ENCODE measurements at places on chromosomes 2 and 18.

DNA sequence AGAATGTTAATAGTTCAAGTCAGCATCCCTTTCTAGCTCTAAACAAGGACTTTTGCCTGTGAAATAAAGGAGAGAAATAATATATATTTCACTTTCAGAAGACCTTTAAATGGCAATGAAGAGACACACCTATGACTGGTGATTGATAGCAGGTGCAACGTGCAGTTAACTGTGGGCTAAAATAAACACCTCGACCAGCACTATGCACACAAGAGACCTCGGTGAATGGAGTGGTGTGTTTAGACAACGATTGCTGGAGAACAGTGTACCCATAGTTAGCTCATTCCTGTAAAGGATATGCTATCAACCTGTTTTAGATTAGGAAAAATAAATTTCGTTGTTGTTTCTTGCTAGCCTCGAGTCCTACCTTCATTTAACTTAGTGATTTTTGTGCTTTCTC is 143.4 kb downstream of the NR4A2 start:
- DNase-seq: no peak

DNA sequence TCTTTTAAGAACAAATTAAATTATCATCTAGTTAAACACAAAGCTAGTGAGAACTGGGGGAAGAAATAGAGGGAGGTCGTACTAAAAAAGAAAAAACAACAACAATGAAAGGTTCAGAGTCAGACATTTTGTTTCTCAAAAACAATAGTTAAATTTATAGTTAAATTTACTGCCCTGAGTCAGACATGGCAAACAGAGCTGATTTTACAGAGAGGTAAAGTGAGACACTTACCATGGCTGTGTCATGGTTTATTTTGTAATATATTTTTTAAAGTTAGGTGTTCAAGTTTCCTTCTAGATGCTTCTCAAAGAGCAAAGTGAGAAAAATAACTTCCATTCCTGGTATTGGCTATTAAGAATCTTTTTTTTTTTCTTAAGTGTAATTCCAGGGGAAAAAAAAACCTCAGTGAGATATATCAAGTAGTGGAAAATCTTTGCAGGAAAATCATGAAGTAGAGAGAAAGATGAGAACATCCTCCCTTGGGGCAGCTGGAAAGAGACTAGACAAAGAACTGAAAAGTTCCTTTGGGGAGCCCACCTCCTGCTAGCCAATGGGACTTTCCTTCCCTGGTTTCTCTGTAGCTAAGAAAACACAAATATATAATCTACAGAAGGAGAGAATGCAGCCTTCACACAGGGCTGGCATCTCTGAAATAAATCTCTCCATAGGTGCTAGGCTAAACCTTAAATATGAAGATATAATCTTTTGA is 12.3 kb downstream of the KLF7 start:
- DNase-seq: no peak

- no peak for DNase-seq
Measured at GRCh38 chr2:3078684-3079083, 298.9 kb downstream of the EIPR1 start.

DNA sequence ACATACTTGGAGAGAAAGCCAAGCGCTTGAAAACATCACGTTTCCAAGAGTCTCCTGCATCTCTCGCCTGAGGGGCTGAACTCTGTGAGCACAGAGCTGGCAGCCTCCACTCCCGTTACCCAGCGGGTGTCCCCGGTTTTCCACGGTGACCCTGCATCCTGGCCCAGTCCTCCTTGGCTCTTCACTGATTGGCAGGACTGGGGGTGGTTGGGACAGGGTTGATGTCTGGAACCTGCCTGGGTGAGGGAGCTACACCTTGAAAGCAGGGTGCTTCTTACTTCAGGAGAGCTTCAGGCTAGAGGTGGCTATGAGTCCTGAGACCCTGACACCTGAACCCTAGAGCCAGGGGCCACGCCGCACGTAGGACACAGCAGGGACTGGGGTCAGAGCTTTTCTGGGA is 234.1 kb downstream of the DYSF start:
- DNase-seq: no peak

- DNase-seq: no peak
Measured at GRCh38 chr2:177556153-177556552, 163.6 kb downstream of the AGPS start.

DNA sequence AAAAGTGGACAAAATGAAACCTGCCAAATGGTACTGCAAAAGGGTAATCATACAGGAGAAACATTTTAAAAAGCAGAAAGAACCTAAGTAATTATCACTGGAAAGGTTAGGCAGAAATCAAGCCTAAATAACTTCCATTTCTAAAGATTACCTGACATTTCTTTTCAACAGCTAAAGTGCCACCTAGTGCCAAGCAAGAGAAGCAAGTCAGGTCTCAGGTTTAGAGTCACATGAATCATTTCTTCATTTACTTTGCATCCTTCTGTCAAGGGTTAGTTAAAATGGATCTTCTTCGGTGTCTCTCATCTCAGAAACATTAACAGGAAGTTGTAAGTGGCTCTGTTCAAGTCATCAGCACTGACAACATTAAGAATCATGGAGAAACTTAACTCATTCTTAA is 90.3 kb downstream of the AKAIN1 start:
- no peak for DNase-seq

- DNase-seq: no peak
Measured at GRCh38 chr2:20917719-20918572, 95.0 kb upstream of the LDAH start.

GRCh38 chr2:23684395-23685176 is 242.3 kb downstream of the ATAD2B start:
- no peak for DNase-seq

GRCh38 chr18:32093102-32093511 is 1.4 kb downstream of the RNF138 start:
- DNase-seq: peak; percentile 60

GRCh38 chr2:100655936-100656534 is 93.2 kb downstream of the PDCL3 start:
- no peak for DNase-seq

- DNase-seq: no peak
Measured at GRCh38 chr2:240593026-240593702, 6.6 kb downstream of the CAPN10 start.

DNA sequence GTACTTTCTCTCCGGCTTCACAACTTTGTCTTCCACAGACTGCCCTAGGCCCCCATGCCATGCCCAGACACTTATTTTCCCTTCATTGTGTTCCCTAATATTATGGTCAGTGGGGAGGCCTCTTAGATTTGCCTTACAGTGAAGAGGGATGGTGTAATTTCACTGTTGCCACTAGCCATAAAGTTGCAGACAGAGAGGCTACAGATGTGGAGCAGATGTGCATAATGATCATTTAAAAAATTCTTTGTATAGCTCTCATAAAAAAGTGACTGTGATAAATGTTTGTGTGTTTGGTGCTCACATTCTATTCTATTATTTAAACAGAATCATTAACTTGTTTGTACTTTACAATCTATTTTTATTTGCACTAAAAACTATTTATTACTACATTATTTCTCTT is 67.5 kb upstream of the FN1 start:
- no peak for DNase-seq

DNA sequence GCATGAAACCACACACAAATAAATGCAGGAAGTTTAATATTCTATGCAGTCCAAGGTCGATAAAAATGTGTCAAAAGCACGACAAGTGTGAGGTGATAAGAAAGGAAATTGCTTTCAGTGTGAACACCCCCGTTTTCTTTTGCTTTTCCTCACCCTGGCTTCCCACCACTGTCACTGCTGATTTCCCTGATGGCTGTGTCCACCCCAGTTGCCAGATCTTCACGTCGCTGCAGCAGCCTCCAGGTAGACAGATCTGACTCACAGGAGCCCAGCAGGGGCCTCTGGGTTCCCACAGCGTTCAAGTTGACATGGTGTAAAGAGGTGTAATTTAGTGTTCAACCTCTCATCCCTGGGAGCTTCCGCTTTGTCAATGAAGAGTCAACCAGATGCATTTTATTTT is 128.0 kb upstream of the TACR1 start:
- DNase-seq: no peak

DNA sequence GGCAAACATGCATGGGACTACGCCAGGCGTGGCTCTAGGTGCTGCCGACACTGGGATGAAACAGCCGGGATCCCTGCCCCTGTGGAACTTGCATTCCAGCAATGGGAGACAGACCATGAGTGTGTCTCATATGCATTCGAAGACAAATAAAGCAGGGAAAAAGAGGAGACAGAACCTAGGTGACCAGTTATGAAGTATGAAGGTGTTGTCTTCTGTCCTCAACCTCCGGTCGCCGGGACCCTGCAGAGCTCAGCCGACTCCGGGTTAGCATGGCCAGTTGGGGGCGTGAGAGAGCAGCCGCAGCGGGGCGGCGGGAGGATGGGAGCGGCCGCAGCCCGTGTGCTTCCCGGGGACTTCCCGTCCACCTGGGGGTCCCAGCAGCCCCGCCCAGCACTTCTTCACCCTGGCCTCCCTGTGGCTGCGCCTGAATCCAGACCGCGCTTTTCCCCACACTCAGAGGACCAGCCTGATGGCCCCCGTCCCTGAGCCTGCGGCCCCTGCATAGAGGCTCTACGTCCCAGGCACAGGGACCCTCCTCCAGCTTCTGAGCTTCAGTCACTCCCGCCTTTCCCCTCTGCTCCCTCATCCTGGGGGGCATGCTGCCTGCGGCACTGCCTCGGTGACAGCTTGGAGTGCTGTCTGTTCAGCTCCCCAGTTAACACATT is 11.4 kb downstream of the ID2 start:
- DNase-seq: peak; percentile 67

- DNase-seq: no peak
Measured at GRCh38 chr2:62396880-62397279, 109.1 kb downstream of the TMEM17 start.

- no peak for DNase-seq
Measured at GRCh38 chr2:169366066-169366465, 3.7 kb upstream of the LRP2 start.

DNA sequence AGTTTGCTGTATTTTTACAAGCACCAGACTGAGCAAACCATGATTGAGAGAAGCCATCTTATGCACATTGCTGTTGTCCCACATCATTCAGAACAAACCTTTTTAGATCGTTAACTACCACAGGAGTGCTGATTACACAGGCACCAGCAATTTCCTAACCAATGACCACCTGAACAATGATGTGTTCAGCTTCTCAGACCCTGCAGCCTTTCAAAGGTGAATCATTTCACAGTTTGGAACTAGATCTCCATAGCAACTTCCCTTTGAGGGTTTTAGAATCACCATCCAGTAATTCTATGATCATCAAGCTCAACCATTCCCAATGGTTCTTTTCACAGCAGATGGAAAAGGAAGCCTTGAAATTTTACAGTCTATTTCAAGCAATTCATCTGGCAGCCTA is 71.4 kb downstream of the OLA1 start:
- DNase-seq: no peak

DNA sequence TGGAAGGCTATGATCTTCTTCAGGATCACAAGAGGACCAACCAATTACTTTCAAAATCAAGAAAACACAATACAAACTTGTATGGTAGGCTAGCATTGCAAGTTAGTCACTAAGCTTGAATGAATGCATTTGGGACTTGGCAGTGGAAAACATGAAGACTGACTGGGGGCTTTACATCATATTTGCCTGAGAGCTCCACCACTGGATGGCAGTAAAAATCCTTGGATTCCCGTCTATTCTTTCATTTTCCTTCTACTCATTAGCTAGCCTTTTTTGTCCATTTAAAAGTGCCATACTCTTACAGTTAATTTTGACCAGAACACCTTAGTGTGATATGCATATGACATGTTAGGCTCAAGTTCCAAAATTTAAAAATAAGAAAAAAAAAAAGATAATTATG is 63.5 kb upstream of the RASGRP3 start:
- DNase-seq: no peak

DNA sequence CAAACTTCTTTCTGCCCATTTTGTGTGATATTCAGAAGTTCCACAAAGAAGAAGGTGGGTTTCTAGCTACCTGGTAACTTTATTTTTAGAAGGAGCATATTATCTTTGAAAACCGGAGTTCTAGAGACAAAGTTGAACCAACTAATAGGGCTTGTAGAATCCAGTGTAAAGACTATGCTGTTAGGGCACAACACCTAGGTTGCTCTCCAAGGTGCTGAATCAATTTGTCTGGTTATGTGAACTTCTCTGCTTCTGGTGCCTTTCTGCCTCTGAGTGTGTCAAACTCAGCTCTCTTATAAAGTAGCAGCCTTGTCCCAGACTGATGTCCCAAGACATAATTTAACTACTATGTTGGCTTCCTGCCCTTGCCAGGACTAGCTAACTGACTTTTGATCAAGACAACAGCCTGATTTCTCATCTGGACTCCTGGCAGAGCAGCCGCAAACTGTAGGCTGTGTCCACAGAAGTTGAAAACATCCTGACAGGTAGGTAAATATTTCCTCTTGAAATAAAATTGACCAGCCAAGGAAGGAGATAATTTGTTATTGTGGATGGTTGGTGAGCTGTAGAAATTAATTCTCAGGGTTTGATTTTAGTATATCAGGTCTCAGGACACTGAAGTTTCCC is 119.4 kb downstream of the CYRIA start:
- no peak for DNase-seq

DNA sequence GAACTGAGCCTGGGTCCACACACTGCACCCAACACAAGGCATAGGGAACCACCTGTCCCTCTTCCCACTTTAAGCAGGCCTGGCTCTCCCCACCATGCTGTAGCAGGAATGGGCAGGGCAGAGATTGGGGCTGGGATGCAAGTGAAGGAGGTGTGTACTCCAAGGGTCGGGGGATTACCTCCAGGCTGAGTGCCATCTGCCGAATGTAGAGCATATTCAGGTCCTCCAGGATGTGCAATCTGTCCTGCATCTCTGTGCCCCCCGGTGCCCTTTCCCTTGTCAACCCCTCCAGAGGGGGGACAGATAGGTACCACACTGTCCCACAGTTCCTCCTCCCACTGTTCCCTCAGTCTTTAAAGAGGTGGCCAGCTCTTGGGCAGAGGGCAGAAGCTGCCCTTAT is 2.4 kb downstream of the RTKN start:
- no peak for DNase-seq

DNA sequence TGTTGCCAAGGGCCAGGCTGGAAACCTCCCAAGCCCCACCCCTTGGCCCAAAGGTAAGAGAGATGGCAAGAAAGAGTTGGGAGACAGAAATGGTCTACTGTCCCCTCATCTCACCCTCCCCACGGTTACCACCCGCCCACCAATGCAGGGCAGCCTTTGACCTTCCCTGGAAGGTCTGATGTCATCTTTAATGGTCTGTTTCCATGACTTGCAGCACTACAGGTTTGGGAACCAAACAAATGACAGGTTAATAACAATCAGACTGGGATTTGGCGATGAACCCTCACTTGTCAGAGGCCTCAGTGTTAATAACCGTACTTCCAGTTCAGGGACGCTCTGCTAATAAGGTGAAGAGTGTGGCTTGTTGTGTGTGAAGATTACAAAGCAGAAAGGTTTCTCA is 70.4 kb downstream of the MRO start:
- DNase-seq: no peak

Measured in activated T-cell treated with anti-CD3 and anti-CD28 coated beads, Interleukin-2, amount 50 U/mL, for 48 hours (primary cell).